Stimulated activated CD4-positive, alpha-beta T cell treated with anti-CD3 and anti-CD28 coated beads, Interleukin-1b, Interleukin-23, amount 100 ng/mL, for 4 hours (primary cell): ENCODE measurements at places on chromosomes 16 and 17.

DNA sequence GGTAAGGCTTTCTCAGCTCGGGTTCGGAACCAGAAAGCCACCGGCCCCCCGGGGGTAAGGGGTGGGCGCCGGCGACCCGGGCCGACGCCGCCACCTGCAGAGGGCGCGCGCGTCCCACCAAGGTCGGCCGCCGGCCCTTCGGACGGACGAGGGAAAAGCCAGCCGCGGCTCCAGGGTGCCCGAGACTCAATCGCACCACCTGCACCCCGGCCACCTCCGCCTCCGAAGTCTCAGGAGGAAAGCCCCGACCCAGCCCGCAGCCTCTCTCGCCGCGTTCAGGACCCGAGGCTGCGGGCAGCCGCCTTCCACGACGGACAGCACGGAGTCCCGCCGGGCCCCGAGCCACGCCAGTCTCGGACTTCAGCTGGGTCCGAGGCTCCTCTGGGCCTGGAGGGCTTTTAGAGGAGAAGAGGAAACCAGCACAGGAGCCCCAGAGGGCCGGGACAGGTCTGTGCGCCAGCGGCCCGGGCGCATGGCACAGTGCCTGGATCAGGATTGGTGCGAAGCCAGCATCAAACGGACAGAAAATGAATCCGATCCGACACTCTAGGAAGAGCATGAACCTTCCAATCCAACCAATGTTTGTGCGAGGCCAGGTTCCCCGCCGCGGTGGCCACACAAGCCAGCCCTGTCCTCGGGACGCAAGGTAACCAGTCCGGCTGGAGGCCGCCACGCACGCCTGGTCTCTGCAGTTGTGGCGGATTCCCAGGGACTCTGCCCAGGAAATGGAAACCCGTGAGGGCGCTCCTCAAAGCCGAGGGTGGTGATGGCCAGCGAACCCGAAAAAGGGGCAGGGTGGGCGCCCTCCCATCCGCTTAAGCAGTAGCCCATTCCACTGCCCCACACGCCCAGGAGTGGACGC lies 6.7 kb downstream of the CBX8 start:
- DNase-seq = no peak

DNA sequence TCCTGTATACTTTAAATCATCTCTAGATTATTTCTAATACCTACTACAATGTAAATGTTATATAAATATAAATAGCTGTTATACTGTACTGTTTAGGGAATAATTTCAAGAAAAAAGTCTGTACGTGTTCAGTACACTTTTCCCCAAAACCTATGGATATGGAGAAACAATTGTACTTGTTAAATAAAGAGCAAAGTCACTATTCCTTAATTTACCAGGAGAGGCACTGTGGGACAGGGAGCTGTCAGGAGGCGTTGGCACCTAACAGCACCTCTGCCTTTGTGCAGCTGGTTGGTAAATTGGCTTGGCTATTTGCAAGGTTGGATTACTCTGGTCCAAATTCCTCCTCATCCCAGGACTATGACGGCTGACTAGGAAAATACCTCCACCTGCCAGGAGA lies 28.0 kb downstream of the CRHR1 start:
- DNase-seq = no peak

- DNase-seq = peak; percentile 74
Observed at GRCh38 chr17:50139950-50140885, 10.3 kb upstream of the SAMD14 start.

- no peak for DNase-seq
Observed at GRCh38 chr17:13194887-13195286, 177.1 kb upstream of the ELAC2 start.

DNA sequence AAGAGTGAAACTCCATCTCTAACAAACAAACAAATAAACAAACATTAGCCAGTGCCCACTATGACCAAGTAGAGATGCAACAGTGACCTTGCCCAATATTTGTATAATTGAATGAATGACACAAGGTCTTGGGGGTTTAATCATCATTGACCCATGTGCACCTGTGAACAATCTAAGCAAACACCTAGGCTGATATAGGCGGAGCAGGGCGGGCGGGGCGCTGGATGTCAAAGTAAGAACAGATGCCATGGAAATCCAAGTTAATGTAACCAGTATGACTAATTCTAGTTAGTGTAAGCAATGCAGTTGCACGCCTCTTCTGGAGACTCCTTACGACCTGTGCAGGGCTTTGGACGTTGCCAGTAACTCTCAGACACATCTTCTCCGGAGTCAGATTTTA lies 17.6 kb downstream of the RCVRN start:
- no peak for DNase-seq

GRCh38 chr17:27985306-27985705 lies 57.2 kb upstream of the NLK start:
- DNase-seq = no peak

- peak; percentile 37 for DNase-seq
Observed at GRCh38 chr17:75260641-75261335, 618 bp downstream of the GGA3 start.

DNA sequence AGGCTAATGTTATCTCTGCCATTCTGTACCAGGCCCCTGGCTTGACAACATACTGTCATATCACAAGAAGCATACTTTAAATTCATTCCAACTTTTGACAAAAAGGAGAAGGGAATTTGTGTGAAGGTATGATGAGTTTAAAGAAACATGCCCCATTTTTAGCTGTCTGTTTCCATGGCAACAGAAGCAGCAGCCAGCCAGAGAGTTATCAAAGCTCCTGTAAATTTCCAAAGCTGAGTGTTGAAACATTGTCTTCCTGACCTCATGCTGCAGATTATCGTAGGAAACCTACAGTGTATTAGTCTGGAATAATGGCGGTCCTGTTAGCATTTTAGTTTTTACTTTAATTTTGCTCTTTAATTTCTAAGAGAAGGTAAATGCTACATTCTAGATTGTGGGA lies 124.9 kb downstream of the MRTFB start:
- DNase-seq = no peak

DNA sequence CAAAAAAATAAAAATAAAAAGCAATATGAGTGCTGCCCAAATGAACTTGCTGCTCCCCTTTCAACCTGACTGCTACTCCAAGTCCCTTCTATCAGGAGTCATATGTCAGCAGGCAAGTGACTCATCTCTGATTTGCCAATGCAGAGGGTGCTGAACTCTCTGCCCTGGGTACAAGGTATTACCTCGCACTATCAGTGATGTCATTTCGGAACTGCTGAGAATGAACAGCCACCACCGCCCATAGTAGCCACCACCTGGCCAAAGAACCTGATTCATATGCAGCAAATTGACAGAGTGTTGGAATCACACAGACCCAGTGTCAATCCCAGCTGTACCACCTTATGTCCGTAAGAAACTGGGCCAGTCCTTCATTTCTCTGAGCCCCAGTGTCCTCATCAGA lies 31.2 kb downstream of the LYRM9 start:
- DNase-seq = no peak

- DNase-seq = no peak
Observed at GRCh38 chr17:21263376-21263775, 10.2 kb upstream of the NATD1 start.

GRCh38 chr17:79739148-79740062 lies 8.7 kb downstream of the ENPP7 start:
- DNase-seq = no peak

DNA sequence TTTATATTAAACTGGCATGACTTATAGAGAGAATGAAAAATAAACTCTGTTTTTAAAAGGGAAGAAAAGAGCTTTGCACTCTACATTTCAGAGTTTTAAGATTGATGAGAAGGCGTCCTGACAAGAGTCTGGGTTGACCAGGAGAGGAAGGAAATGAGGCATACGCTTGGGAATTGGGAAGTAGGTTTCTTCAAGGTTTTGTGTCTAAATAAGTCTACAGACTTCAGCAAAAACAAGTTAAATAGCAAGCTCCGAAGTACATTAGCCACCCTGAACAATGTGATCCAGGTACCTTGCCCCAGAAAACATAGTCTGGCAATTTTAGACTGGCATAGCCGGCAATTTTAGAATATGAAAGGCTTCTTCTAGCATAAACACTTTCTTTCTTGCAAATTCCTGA lies 28.5 kb upstream of the CCDC182 start:
- no peak for DNase-seq

DNA sequence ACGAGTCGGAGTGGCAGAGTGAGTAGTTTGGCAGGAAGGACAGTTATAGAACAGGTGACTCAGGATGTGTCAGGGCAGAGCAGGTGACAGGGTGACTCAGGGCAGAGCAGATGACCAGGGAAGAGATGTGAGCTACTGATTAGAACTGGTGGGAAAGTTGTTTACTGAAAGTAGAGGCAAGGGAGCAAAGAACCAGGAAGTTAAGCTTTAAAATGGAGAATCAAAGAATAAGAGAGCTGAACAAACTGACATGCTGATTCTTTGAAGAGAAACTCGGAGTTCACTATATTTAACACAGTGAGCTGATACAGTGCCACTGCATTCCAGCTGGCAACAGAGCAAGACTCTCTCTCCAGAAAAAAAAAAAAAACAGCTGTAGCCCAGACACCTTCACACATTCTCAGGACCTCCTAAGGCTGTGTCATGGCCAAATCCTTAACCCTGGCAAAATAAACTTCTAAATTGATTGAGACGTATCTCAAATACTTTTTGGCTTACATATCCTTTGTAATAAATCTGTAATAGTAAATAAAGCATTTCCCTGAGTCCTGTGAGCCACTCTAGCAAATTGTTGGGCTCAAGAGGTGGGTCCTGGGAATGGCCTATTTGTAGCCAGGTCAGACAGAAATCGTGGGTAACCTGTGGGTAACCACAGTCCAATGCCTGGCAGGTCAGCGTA lies 12.3 kb upstream of the UBE2I start:
- no peak for DNase-seq

GRCh38 chr16:5557966-5558365 lies 460.4 kb upstream of the EEF2KMT start:
- DNase-seq = no peak

GRCh38 chr17:67511012-67511411 lies 133.9 kb downstream of the PITPNC1 start:
- DNase-seq = no peak

DNA sequence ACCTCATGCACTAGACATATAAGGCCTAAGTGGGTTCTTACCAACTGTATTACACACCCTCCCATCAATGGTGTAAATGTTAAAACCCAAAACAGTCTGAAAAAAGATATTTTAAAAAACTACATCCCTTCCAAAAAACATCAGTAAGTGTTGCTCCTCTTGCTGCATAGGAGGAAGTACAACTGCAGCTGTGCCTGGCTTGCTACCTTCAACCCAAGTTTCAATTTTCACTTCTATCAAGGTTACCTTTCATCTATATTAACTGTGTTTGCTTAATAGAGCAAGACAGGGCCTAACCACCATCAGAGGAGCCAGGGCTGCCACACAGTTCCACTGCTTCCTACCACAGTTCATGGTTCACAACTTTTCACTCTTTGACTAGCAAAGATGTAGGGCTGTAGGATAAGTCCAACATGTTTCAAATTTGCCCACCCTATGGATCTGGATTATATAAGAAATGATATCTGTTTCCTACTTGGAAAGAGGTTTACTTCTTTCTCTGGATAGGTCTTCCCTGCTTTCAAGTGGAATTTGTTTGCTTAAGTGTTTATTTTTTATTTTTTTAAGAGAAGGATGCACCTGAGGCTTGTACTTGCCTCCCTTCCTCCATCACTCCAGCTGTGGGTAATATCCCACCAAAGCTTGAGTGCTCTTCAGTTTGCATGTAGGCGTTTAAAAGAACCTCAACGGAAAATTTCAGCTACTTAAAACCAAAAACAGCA lies 56.7 kb downstream of the GRB7 start:
- DNase-seq = no peak

DNA sequence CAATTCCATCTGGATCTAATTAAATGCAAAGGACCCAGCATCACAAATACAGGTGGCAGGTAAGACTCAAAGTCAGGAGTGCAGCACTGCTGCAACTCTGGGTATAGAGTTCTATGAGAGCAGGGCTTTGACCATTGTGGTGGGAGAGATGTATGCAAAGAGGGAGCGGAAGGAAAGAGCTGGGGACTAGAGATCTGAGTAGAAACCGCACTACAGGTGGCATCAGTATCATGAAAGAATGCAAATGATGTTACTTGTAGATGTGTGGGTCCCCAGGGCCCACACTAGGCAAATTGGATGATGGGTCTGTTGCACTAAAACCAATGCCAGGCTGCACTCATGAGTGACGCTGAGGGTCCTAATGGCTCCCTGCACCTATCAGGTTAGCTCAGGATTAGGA lies 287.1 kb upstream of the ASIC2 start:
- DNase-seq = no peak

DNA sequence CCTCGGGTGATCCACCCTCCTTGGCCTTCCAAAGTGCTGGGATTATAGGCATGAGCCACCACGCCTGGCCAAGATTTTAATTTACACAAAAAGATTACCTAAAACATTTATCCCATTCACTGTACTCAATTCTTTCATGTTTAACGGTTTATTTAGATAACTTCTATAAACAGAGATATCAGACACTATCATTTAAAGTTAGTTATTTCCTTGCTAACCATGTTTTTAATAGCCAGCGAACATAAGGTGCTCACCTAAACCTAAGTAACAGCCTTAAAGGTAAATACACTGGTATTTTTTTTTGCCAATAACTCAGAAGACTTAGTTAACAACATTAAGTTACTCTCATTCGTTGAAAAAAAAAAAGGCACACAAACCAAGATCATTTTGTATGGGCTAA lies 82.0 kb upstream of the C17orf78 start:
- no peak for DNase-seq

DNA sequence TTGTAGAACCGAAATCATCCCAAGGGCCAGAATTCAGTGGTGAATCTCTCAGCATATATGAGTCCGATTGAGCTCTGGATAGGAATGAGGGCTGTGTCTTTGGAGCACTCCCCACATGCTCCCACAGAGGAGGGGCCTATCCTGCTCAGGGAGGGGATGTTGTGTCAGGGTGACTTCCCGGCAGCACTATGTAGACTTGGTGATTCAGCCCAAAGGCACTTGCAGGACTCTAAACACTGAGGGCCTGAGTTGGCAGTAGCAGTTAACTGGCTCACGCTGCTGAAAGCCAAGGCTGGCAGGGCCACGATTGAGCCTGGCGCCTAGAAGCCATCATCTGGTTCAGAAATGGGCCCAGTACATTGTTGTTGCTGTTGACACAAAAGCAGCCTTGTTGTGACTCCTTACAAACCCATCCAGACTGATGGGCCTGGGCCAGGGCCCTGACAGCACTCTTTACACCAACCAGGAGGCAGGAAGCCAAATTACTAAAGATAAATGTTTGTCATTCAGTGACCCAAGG lies 31.9 kb downstream of the NMT1 start:
- no peak for DNase-seq

- DNase-seq = no peak
Observed at GRCh38 chr17:57234061-57234738, 22.1 kb upstream of the MSI2 start.

DNA sequence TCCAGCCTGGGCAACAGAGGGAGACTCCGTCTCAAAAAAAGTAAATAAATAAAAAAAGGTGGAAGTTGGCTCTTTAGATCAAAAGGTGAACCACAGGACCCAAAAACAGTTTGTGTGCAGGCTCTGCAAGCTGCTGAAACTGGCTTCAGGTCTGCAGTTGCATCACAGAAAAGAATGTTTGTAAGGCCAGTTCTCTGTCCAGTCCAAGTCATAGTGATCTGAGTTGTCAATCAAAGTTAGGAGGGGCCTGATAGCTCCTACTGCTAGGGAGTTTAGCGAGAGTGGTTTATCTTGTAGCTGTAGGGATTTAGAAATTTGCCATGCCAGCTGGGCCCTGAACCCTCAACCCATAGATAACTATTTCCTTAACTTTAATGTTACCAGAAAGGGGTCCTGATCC lies 101.2 kb upstream of the CACNG5 start:
- no peak for DNase-seq
